ENCODE measurements at places on chromosomes 7 and 10.

DNA sequence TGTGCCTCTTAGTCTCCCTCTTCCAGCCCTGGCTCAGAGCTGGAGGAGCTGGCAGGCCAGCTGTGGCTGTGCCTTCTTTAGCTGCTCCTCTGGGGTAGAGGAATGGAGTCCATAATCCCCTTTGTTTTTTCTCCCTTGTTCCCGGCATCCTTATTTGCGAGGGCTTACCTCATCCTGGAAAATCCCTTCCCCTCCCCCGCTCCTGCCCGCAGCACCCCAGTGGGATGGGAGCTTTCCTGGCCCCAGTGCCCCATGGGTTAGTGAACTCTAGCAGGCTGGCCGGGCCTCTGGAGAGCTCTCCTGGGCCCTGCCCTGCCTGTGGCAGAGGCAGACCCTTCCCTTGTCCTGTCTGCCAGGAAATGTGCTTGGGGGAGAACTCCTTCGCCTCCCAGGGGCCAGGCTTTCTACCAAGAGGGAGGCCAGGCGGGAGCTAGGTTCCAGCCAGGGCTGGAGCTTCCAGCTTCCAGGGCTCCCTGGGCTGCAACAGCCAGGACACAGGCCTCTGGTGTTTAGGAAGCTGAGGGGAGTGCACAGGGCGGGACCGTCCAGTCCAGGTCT is 16.5 kb upstream of the TRIM8 start:
- DNase-seq, result peak; percentile 62

DNA sequence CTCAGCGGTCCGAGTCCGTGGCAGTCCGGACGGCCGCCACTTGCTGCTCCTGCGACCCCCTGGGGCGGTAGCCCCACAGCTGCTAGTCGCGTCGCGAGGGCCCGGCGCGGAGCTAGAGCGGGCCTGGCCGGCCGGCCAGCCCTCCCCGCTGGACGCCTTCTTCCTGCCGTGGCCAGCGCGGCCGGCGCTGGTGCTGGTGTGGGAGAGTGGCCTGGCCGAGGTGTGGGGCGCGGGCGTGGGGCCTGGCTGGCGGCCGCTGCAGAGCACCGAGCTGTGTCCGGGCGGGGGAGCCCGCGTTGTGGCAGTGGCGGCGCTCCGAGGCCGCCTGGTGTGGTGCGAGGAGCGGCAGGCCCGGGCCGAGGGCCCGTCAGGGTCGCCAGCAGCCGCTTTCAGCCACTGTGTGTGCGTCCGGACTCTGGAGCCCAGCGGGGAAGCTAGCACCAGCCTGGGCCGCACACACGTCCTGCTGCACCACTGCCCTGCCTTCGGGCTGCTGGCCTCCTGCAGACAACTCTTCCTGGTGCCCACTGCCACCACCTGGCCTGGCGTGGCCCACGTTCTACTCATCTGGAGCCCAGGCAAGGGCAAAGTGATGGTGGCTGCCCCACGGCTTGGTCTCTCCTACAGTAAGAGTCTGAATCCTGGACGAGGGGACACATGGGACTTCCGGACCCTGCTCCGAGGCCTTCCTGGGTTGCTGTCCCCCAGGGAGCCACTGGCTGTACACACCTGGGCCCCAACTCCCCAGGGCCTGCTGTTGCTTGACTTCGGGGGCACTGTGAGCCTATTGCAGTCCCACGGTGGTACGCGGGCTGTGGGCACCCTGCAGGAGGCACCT is 631 bp downstream of the HPS6 start:
- peak; percentile 28 for DNase-seq

- peak; percentile 44 for DNase-seq
These were observed 14.4 kb upstream of the SPRN start for GRCh38 chr10:133438711-133439273.

DNA sequence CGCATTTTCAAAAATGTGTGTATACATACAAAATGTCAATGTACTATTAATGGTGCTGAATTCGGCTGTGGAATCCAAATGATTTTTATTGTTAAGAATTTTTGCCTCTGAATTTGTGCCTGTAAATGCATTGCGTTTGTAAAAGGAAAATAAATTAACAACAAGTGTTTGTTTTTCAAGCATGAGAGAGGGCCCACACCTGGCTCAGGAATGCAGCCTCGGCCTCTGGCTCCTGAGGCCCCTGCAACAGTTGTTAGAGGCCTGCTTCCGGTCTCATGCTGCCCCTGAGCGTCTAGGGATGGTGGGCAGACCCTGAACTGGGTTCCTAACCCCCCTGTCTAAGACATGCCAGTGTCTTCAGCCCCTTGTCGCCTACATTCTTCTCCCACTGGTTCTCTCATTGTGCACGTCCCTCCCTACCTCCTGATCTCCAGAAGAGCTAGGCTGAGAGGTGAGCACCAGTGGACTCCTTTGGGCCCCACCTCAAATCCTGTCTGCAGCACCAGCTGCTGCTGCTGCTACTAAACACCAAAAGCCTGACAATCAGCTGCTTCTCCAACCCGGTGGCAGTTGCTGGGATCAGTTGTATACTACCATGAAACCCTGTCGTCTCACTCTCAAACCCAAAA is 1.9 kb upstream of the BTBD16 start:
- DNase-seq, result no peak

GRCh38 chr7:25731068-25731845 is 420.7 kb upstream of the NFE2L3 start:
- DNase-seq, result peak; percentile 66

- DNase-seq, result no peak
These were observed 322.6 kb upstream of the KIAA1217 start for GRCh38 chr10:23886355-23886754.

DNA sequence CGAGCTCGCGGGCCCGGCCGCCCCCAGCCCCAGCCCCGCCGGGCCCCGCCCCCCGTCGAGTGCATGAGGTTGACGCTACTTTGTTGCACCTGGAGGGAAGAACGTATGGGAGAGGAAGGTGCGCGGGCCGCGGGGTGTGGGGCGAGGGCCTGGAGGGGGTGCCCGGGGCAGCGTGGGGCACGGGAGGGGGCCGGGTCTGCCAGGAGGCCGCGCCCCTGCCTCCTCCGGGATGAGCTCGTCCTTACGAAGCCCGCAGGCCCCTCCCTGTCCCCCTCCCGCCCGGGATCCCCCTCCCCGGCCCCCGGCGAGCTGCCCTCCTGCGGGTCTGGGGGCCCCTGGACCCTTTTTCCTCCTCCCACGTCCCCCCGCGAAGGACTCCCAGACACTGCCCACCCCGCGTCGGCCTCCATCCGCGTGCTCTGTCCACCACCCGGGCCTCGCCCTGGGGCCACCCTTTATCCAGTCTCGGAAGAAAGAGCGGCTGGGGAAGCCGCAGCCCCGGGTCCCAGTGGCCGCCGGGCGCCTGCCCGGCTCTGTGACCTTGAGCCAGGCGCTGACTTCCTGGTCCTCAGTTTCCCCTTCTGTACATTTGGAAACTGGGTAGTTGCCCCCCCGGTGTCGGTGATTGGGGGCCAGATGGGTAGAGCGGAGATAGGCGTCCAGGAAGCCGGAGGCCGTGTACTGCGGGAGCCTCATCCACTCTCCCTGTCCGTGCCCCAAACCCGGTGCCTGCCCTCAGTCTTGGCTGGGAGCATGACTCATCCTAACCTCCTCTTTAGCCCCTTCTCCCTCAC is 521 bp downstream of the LIMK1 start:
- peak; percentile 39 for DNase-seq

- no peak for DNase-seq
These were observed 49.9 kb downstream of the COA1 start for GRCh38 chr7:43679210-43680068.

DNA sequence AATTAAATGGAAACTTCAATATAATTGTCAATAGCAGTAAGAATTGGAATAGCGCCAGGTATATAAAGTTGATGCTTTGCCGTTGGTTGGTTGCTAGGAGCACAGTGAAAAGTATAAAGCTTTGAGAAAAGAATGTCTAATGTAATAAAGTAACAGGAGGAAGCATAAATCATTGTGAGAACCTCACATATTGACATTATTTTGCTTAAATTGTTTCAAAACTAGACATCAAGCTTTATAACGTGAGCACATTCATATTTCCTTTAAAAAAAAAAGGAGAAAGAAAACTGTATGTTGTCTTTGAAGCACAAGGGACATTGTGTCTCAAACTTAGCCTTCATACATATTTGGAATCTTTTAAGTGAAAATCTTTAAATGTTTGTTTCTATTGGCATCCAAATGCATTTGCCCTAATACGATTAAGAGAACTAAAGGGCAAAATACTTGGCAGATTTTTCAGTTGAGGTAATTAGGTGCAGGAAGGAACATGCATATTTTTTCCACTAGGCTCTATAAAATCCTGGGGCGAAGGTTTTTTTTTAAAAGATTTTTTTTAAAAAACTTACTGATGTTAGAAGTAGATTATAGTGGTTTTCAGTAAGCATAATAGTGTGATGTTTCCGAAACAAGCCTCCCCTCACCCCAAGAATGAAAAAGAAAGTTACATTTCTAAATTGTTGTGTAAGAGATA is 92.4 kb downstream of the ARID5B start:
- peak; percentile 87 for DNase-seq

DNA sequence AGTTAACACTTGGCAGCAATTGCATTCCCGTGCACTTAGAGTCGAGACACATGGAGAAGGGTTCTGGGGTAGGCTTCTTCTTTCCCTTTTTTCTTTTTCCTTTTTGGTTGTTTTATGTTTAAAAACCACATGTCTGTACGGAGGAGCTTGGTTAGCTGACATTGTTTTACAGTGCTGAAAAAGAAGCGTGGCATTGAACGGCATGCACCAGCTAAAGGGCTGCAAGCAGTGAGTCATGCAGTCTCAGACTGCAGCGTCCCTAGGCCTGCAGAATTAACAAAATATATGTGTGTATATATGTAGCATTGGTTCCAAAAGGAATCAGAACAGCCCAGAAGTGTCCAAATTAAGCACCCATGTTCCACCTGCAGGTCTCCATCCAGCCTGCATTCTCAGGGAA is 211.0 kb downstream of the TCF7L2 start:
- no peak for DNase-seq

GRCh38 chr7:137633133-137633532 is 213.6 kb downstream of the DGKI start:
- peak; percentile 47 for DNase-seq

GRCh38 chr7:66075590-66076461 is at the start of gene ASL:
Gene ASL (plus strand): TSS chr7:66075819. CDS start chr7:66076082, 263 bp downstream.
- DNase-seq, result peak; percentile 87

DNA sequence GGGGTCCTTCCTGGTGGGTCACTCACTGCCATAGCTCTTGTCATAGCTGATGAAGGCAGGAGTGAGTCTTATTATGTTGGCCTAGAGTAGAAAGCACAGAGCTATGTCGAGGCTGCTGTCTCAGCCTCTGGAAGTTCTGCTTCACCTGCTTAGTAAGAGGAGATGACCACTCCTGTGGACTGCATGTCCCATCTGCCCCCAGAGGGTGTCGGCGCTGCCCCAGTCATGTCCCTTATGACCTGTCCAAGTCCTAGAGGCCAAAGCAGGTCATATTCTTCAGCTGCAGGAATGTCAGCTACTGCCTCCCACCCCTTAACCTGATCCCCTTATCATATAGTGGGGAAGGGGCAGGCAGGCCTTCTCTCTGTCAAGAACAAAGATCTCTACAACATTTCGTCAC is 72.4 kb upstream of the AGK start:
- DNase-seq, result no peak

- no peak for DNase-seq
These were observed 26.1 kb upstream of the GPAM start for GRCh38 chr10:112209684-112210131.

DNA sequence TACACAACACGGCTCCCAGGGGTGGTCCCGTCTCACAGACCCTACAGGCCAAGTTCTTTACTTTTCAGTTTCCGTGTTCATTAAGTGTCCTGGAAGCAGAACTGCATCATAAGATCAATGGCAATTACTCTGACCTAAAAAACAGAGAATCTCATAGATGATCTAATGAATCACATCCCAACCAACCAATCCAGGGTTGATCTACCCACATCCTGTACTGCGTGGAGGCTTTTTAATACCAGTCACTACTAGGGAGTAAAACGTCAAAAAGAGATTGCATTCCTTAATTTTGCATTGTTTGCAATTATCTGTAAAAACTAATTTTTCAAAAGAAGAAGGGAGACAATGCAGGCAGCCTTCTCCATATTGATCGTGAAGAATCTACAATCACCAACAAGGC is 72.6 kb downstream of the PARD3 start:
- no peak for DNase-seq

DNA sequence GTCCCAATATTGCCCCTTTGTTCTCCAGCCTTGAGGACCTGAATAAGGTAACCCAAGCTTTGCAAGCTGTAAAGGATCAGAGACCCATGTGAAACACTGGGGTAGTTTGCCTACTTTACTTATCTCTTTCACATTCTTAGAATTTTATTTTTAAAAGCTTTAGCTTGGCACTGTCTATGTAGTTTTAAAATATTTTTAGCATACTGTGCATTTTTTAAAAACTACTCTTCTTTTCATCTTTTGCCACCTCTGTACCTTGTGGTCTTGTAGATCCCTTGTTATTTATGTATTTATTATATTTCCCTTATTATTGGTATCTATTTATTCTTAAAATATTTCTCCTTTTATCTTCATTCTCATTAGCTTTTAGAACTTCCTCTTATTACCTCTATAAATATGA is 12.0 kb upstream of the PTPRZ1 start:
- no peak for DNase-seq

- peak; percentile 5 for DNase-seq
These were observed 93.4 kb downstream of the ZNF365 start for GRCh38 chr10:62467527-62467926.
